ENCODE measurements at places on chromosomes 5 and 9. TPM values are rescaled to one million over a fixed set of nuclear protein-coding genes. Genes with fewer than 3 reads are reported as not detected.

The CCDC112 gene
- total RNA-seq, result 1.6 TPM

The NRARP gene
- 0.30 TPM for total RNA-seq

The ANKRD34B gene
- not detected for total RNA-seq

The BNC2 gene
- 29.6 TPM for total RNA-seq

The SLC23A1 gene
- total RNA-seq, result not detected

The G3BP1 gene
- 139 TPM for total RNA-seq

The PCDHB15 gene
- total RNA-seq, result 0.70 TPM

The PCDHB11 gene
- total RNA-seq, result 0.70 TPM

The TMEM267 gene
- 9.4 TPM for total RNA-seq

The ADRA1B gene
- not detected for total RNA-seq

The SHROOM1 gene
- total RNA-seq, result 1.1 TPM

The PDZD2 gene
- 0.23 TPM for total RNA-seq
